Cardiac fibroblast (primary cell): ENCODE measurements at places on chromosomes 6 and 20.
A peak's percentile ranks its signal among the peaks of the same experiment; 100 is the strongest.

DNA sequence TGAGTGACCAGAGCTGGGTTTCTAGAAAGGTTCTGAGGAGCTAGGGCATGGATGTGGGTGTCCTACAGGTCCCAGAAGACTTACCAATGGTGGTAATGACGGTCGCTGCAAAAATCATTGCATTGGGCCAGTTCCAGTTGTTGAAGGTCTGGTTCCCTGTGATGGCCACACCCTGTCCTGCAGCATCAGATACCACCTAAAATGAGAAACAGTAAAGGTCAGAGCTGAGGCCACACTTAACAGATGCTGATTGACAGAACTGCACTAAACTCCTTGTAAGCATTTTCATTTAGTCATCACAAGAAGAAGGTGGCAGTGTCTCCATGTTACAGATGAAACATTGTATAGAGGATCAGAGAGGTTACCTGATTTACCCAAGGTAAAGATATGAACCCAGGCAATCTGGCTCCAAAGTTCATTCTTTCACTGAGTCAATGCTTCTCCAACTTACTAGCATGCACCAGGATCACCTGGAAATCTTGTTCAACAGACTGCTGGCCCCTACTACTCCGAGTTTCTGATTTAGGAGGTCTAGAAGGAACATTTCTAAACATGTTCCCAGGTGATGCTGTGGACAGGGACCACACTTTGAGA, 33.4 kb downstream of the KCNK5 start:
- DNase-seq: no peak

DNA sequence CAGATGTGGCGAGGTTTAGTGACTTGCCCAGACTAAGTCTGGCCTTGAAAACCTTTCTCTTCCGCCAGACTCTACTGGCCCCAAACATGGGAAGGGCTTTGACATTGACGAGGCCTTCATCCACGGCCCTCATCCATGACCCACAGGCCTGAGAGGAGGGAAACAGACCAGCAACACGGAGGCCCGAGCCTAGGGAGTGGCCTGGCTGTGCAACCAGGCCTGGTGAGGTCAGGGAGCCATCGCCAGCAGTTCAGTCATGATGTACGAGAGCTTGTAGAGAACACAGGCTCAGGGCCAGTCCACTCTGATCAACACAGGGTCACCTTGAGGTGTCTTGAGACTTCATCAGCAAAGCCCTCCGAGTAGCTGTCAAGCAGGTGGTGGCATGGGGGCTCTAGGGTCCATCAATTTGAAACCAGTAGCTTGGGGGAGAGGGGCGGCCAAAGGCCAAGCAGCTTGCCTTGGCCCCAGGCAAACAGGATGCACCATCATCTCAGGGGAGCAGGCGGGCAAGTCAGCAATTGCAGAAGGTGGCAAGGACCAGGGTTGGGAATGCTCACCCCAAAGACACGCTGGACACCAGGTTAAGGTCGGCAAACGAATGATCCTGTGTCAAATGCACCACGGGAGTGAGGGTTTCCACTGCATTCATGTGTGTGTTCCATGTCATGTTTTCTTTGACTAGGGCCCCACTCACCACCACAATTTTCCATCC, 36.1 kb downstream of the GFOD1 start:
- no peak for DNase-seq

DNA sequence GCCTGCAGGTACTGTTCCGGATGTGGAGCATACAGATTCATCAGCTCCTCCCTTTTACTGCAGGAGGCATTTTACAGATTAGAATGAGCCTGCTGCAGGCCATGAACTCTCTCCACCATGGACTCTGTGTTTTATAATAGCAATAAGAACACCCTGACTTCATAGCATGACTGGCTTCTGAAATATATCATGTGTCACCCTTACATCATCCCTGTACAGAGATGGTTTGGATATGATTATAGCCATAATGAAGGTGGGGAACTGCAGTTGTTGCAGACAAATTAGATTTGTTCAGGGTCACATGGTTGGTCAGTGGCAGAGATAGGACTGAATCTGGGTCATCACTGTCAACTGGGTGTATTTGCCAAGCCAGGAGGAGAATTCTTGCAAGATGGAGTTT, 100.7 kb downstream of the FOXO3 start:
- peak; percentile 78 for DNase-seq

DNA sequence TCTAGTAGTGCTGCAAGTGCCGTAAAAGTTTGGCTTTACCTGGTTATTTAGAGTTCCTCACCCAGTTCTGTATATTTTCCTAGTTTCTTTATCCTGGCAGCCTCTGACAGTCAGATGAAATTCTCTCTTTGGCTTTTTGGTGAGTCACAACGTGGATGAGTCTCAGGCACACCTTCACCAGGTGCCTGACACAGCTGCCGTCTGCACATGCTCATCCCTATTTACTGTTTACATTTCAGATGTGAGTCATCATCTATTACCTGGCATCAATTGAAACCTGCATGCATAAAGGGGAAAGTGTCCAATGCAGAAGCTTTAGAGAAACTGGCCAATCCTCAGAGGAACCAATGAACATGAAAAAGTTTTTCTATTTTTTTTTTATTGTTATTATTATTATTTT, 33.3 kb upstream of the ADGRF4 start:
- no peak for DNase-seq

- DNase-seq: peak; percentile 65
Observed at GRCh38 chr6:82270881-82271635, 23.5 kb upstream of the IBTK start.

DNA sequence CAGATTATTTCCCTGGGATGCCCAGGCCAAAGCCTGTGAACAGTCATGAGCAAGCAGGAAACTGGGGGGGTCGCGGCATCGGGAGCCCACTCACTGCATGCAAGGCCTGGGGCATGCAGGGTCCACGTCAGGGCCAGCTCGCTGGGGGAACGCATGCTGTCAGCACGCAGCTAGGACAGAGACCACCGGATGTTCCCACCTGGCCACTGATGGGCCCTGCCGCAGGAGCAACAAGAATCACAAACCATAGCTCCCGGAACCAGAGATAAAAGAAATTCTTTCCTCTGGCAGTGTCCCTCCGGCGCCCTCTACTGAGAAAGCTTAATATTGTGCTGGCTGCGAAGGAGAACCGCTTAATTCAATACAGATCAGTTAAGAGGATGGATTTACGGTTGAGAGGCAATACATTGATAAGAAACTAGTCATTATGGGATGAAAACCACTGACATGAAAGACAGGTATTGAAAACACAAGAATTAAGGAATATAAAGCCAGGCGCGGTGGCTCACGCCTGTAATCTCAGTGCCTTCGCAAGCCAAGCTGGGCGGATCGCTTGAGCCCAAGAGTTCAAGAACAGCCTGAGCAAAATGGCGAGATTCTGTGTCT, 32.6 kb downstream of the C6orf15 start:
- peak; percentile 75 for DNase-seq

GRCh38 chr6:130377915-130378314, 12.1 kb downstream of the TMEM200A start:
- no peak for DNase-seq

DNA sequence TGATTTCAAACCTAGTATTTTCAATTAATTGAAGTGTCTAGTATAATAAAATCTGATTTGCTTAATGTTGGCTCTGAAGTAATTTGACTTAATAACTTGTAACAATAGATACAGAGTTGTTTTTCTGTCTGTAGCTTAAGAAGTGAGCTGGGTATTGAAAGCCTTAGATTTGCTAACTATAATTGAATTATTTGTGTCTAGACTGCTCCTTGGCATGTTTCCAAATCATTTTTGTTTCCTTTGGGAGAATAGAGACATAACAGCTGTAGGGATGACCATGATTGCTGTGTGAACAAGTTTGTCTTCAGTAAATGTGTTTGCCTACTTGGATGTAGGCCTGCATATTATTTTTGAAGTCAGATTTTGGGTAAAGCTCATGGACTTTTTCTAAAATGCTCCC, 115.4 kb downstream of the SCAF8 start:
- DNase-seq: peak; percentile 31

GRCh38 chr6:15911753-15912504, 217.0 kb upstream of the MYLIP start:
- DNase-seq: no peak

DNA sequence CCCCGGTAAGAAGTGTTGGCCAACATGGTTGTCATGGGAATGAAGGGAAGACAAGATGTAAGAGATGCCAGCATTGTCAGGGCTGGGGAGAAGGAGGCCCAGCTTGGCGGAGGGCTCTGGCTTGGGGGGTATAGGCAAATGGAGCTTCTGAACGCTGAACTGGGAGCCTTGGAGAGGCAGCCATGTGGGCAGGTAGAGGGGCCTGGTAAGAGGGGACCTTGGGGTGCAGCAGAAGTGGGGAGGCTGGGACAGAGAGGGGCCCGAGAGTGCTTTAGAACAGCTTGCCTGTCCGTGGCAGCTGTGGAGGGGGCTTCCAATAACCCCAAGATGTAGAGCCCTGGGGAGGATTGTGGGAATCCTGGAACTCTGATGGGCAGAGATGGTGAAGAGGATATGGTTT, 3.0 kb downstream of the SLC22A1 start:
- no peak for DNase-seq

- DNase-seq: no peak
Observed at GRCh38 chr20:51091406-51092195, 68.7 kb upstream of the KCNG1 start.

DNA sequence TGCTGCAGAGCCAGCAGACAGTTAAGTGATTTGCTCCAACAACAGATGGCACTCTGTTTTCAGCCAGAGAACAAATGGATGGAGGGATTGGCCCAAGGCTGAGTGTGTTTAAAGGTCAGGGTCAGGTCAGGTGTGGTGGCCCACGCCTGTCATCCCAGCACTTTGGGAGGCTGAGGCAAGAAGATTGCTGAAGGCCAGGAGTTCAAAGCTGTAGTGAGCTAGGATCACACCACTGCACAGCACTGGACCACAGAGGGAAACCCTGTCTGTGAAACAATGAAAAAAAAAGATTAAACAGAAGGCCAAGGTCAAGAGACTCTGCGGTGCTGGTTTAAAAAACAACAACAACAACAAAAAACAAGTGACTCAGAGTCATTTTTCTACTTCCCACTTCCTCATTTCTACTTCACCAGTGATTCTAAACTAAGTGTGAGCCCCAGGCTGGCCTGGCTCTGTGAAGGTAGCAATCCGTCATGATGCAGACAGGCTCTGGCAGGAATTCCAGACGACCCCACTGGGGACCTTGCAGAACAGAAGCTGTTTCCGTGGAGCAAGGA, 42.5 kb upstream of the ARMC2 start:
- no peak for DNase-seq

GRCh38 chr6:13425943-13426931, 61.2 kb downstream of the GFOD1 start:
- DNase-seq: peak; percentile 67

- DNase-seq: no peak
Observed at GRCh38 chr20:38148328-38149102, 16.6 kb downstream of the TGM2 start.

- DNase-seq: no peak
Observed at GRCh38 chr20:33676652-33677645, 2.7 kb upstream of the NECAB3 start.

DNA sequence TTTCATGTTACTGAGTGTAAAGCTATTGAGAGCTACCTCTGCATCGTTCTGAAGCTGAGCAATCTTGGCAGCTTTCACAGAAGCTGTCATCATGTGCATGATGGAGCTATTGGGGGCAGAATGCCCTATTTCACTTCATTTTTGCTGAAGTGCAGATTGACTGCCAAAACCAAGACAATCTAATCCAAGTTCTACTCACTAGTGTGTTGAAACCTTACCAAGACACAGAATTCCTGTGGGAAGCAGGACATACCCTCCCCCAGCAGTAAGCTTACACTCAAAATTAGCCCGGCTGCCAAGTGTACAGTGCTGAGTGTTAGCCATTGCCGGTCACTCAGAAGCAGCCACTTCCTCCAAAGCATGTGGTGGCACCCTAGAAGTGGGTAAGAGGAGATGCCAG, 177.3 kb upstream of the TENT5A start:
- DNase-seq: peak; percentile 29

GRCh38 chr20:34062570-34063482, 49.2 kb downstream of the EIF2S2 start:
- DNase-seq: peak; percentile 74
